ENCODE measurements at places on chromosomes 12 and 14.

- no peak for DNase-seq
These were observed 5.5 kb downstream of the CEBPE start for GRCh38 chr14:23113431-23114119.

DNA sequence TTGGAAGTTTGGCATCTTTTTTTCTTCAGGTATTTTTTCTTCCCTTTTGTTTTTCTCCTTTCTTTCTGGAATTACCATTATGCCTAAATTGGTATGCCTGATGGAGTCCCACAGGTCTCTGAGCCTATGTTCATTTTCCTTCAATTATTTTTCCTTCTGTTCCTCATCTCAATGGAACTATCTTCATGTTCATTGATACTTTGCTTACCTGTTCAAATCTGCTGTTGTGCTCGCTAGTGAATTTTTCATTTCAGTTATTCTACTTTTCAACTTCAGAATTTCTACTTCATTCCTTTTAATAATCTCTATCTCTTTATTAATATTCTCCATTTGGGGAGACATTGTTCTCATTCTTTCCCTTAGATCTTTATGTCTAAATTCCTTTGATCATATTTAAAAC, 15.4 kb upstream of the USP30 start:
- DNase-seq = no peak

DNA sequence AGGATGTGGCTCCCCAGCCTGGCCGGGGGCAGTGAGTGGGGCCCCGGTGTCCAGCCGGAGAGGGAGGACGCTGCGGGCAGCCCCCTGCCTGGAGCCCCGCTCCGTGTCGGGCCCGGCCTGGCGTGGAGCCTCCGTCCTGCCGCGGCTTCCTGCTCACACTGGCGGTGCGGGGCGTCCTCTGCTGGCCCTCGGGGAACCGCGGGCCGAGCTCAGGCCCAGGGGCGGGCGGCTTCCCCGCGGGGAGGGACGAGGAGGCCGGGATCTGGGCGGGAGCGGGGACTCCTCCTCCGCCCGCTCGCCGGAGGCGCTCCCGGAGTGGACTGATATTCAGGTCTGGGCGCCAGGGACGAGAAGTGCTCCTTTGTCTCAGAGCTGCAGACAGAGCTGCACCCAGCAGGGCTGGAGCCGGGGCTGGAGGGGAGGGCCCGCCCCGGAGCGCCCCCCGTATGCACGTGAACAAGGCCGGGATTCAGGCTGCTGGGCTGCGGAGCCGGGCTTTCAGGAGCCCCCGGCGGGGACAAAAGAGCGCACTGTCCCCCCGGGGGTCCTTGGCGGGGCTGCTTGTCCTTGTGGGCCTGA, 2.2 kb downstream of the MMP17 start:
- peak; percentile 98 for DNase-seq

DNA sequence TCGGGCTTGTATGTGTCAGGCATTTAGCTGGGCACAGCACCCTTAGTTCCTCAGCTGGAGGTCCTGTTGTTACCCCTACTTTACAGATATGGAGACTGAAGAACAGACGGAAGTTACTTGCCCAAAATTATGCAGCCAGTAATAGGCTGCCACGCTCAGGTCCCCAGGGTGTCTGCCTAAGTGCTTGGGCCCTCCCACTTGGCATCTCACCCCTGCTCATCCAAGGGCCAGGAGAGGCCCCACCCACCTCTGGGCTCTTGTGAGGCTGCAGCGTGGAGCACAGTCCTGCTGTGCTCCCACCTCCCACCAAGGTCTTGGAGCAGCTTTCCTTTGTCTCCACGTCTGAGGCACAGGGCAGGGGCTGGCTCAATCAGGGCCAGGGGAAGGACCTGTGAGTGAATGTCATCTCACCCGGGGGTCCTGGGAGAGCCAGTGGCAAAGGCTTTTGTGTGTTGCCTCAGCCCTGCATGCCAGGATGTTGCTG, 64.6 kb downstream of the BEGAIN start:
- peak; percentile 50 for DNase-seq

DNA sequence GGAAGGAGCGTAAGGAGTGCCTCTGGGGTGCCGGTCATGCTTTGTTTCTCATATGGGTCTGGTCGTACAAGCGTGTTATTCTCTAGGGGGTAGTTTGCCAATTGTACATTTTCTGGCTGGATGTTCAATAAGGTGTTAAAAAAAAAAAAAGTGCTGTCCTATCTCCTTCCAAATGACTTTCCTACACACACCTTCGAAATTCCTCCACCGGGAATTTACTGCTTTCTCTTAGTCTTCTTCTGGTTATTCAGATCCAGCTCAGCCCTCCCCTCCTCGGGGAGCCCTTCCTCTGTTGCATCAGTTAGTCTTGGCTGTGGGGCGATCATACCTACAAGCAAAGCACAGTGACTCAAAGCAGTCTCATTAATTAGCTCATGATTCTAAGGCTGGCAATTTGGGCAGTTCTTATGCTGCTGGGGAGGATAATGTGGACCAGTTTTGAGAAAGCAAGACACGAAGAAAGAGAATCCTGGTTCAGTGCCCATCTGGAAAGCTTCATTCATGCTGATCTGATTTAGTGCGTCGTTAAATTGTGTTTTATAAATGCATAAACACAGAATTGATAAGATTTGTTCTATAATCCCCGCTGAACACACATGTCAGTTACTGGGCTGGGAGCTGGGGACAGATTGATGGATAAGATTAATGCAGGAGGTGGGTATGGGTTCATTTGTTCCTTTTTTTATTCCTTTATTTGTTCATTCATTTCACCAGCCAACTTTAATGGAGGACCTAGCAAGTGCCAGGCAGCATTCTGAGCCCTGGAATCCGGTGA, 9.2 kb upstream of the CLMN start:
- no peak for DNase-seq

Measured in islet precursor cell (in vitro differentiated cells).